ENCODE measurements at places on chromosomes 5 and 9.

- DNase-seq = no peak
Measured at GRCh38 chr9:76166526-76166925, 227.7 kb downstream of the RFK start.

GRCh38 chr5:172350212-172351181 is 66.9 kb upstream of the UBTD2 start:
- DNase-seq = no peak

- DNase-seq = no peak
Measured at GRCh38 chr5:31487506-31487905, 44.4 kb downstream of the DROSHA start.

- no peak for DNase-seq
Measured at GRCh38 chr5:13278148-13278547, 666.3 kb downstream of the DNAH5 start.

DNA sequence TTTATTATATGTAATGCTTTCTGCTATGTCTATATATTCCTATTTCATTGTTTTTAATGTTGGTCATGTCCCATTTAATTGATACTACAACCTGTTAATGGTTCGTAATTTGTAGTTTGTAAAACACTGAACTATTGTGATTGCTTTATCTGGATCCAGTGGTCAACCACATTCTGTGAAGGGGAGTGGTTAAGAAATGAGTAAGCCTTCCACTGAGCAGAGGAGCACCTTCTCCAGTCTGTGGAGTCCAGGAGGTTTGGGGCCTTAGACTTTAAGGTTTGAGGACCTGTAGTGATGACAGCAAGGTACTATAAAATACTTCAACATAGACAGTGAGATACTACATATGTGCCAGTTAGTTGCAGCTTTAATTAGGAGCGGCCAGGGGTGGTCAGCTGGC is 67.7 kb upstream of the RAD23B start:
- DNase-seq = peak; percentile 74

- no peak for DNase-seq
Measured at GRCh38 chr9:33907347-33907746, 90.4 kb downstream of the UBE2R2 start.

- DNase-seq = peak; percentile 82
Measured at GRCh38 chr5:150780816-150781221, 2.3 kb downstream of the SMIM3 start.

DNA sequence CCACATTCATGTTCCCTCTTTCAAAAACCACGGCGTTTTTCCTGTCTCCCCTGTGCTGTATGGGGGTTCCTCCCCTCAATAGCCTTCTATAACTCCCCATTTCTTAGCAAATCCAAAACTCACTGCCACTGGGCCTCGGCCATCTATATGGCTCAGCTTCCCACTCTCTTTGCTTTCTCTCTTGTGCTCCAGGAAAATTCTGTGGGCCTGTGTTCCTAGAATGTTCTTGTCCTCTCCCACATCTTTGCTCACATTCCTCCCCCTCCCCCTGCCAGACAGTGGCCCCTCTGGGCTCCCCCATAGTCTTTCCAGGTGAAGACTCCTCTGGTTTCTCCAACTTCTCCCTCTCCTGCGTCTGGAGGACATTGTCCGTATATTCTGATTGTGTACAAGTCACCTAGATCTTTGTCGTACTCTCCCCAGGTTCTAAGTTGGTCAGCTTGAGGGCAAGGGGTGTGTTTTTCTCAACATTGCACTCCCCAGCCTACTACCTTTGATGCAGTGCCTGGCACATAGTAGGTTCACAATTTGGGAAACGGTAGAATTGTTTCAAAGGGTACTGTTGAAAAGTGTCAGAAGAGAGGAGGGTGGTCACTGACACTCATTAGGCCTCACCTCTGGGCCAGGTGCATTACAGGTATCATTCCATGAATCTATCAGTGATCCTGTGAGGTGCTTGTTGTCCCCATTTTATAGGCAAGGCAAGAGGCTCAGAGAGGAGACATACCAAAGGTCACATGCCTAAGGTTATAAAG is 3.7 kb upstream of the DUSP1 start:
- no peak for DNase-seq

- no peak for DNase-seq
Measured at GRCh38 chr9:116020801-116021200, 132.8 kb upstream of the PAPPA start.

DNA sequence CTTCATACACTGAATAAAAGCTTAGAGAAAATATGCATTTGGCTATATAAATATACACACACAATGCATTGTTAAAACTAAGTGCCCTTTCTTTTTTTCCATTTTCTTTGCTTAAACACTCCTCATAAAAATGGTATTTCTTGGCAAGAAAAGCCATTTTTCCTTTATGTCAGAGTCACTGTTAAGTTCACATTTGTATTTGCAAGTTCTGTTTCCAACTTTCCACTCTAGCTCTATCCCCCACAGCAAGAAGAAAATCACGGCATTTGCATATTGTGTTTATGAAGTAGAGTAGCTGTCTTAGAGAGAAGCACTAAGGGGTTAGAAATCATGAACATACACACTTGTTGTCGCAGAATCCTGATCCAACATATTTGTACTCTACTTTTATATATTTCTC is 662.1 kb upstream of the MEF2C start:
- no peak for DNase-seq

DNA sequence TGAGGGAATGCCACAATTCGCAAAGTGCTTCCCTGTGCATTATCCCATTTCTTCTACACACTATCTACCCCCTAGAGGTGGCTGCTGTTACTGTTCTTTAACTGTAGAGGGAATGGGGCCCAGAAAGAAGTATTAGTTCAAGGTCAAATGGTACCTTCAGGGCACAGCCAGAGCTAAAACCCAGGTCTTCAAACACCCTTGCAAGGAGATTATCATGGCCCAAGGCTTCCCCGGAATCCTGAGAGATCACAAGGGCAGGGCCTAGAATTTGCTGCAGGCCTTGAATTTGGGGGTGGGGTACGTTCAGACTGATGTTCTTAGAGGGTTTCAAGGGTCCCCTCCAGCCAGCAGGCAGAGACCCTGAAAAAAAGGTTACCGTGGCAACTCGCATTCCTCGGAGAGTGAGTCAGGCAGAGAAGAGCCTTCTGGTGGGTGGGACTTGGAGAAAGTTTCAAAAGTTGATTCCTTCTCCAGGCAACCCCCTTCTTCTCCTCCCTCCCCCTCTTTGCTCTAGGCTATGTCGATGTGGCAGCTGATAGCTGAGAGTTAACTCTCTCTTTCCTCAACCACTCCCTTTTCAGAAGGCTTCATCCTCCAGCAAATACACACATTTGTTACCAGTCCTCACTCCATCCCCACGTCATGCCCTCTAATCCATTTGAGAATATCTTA is 1.9 kb downstream of the SPARC start:
- DNase-seq = peak; percentile 95

DNA sequence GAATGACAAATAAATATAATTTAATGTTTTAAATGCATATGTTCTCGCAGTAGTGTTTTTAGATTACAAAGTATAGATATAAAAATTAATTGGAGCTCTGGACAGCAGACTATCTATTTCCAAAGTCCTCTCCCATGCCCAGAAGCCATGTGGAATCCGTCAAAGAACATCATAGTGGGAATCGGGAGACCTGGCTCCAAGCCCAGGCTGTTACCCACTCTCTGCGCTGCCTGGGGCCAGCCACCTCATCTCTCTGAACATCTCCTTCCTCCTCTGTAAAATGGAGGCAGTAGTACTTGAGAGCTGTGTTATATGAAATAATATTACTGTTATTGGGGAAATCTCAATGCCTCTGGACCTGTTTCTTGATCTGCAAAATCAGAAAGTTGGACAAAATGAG is 58.1 kb upstream of the SLC30A5 start:
- DNase-seq = no peak

DNA sequence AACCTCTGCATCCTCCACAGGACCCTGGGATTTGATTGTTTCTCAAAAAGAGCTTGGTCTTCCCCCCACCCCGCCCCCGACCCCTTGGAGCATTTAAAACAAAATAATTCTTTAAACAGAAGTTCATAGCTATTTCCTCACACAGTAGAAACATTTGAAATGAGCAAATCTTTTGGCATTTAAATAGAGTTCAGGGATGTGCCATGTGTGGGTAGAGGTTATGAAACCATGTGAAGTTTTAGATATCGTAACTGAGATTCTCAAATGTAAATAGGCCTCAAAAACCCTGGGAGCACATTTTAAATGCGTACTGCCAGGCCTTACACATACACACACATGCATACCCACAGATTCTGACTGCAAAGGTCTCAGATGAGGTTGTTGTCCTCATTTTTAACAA is 66.5 kb downstream of the EPB41L4B start:
- peak; percentile 71 for DNase-seq

- DNase-seq = no peak
Measured at GRCh38 chr5:126464959-126465358, 41.8 kb downstream of the GRAMD2B start.

DNA sequence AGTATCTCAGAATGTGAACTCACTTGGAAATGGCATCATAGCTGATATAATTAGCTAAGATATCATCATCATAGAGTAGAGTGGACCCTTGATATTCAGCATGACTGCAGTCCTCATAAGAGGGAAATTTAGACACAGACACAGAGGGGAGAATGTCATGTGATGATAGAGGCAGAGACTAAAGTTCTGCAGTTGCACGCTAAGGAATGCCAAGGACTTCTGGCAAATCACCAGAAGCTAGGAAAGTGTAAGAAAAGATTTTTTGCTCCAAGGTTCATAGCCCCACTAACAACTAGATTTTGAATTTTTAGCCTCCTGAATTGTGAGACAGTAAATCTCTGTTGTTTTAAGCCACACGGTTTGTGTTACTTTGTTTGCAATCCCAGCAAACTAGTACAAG is 612.6 kb upstream of the ST8SIA4 start:
- DNase-seq = no peak

GRCh38 chr5:14201325-14202045 is 58.3 kb downstream of the TRIO start:
- DNase-seq = peak; percentile 89

DNA sequence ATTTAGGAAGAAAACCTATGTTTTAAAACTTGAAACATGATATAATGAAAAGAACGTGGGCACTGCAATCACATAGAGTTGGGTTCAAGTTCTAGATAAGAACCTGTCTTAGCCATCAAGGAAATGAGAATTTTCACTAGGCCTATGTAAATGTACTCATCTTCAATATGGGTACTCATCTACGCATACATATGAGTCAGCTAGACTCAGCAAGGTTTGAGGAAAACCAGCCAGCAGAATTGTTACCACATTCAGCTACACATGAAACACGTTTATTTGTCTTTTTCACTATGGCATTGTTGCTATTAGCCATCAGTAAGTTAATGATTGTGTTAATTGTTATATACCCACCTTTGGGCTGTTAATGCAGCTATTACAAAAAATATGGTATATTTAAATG is 146.3 kb downstream of the CHSY3 start:
- no peak for DNase-seq

GRCh38 chr9:3224931-3225330 is 300.9 kb downstream of the RFX3 start:
- no peak for DNase-seq

DNA sequence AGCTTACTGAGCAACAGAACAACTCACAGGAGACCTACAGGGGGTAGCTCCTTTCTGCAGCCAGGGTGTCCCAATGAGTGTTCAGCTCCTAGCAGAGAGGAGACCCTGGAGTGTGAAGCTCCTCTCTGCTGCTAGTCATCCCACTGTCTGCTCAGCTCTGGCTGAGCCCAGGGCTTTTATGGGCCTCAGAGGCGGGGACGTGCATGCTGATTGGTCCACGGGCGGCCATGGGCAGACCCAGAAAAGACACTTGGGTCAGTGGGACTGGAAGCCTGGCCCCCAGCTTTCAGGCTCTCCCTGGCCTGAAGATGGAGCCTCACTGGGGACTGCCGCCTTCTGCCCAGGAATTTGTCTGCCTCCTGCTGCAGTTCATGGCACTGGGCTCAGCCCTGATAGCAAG is 40.6 kb downstream of the TSPAN17 start:
- no peak for DNase-seq

GRCh38 chr9:111429175-111429574 is 55.0 kb downstream of the ECPAS start:
- peak; percentile 23 for DNase-seq

- DNase-seq = no peak
Measured at GRCh38 chr5:68960961-68961360, 132.9 kb upstream of the SLC30A5 start.

- no peak for DNase-seq
Measured at GRCh38 chr9:122119166-122119521, 26.0 kb upstream of the TTLL11 start.

DNA sequence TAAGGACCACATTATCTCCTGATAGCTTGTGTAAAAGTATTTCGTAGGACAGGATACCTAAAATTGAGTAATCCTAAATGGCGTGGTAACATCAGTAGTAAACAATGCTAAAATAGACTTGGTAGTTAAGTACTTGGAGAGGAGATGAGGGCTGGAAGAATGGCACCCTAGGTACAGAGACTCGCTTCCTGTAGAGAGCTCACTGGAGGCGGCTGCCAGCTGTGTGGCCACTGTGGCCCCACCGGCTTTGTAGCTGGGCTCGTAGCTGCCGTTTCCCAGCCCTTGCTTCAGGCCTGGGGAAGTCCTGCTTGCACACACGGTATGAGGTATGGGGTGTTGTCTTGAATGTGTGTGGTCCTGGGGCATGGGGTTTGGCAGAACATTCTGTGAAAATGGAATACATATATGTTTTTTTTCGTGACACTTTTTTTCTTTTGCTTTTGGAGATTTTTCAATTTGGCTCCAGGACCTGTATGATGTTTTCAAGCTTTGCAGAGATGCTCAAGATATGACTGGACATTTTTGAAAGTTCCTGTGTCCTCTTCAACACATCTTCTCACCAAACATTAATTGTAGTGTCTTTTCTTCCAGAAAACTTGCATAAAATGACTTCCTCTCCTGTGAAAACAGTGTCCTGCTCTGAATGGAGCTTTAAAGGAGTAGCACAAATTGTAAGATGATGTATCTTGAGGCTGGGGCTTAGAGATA is 58.0 kb downstream of the RCL1 start:
- DNase-seq = no peak

GRCh38 chr9:93522736-93523135 is 53.6 kb upstream of the PHF2 start:
- no peak for DNase-seq

GRCh38 chr5:1744393-1745122 is 55.1 kb downstream of the MRPL36 start:
- DNase-seq = no peak

DNA sequence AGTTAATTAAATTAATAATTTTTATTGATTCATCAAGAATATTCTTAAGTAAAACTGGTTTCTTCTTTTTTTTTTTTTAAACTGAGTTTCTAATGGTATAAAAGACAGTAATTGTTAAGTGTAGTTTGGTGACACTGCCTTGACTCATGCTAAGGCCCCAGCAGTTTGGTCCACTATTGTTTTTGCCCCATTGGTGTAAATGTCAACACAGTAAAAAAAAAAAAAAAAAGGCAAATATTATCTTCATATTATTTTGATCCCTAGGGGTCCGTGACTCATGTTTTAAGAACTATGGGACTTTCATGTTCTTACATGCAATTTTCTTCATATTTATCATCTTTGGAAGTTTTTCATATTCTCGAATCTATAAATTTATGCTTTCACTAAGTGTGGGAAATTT is 29.2 kb upstream of the JAK2 start:
- no peak for DNase-seq

DNA sequence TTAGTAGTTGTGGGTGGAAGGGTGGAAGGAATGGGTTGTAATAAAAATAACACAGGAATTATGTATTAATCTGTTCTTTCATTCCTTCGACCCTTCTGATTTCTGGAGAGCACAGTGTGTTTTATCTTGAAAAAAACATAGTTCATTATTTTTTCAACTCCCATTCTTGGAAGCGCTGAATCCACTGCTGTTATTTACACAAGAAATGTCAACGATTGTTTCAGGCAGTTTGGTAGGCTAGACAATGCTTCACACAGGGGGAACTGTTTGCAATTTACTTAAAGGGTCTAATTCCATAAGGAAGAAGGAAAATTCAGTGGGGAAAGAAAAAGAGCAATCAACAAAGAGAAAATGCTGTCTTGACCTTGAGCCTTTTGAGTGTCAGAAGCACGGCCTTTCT is 142.9 kb downstream of the TLE1 start:
- DNase-seq = no peak

Measured in astrocyte (in vitro differentiated cells and primary cell).